ENCODE measurements at places on chromosomes 12 and 14.

GRCh38 chr14:69014829-69015259 is 35.7 kb upstream of the ACTN1 start:
- no peak for DNase-seq

DNA sequence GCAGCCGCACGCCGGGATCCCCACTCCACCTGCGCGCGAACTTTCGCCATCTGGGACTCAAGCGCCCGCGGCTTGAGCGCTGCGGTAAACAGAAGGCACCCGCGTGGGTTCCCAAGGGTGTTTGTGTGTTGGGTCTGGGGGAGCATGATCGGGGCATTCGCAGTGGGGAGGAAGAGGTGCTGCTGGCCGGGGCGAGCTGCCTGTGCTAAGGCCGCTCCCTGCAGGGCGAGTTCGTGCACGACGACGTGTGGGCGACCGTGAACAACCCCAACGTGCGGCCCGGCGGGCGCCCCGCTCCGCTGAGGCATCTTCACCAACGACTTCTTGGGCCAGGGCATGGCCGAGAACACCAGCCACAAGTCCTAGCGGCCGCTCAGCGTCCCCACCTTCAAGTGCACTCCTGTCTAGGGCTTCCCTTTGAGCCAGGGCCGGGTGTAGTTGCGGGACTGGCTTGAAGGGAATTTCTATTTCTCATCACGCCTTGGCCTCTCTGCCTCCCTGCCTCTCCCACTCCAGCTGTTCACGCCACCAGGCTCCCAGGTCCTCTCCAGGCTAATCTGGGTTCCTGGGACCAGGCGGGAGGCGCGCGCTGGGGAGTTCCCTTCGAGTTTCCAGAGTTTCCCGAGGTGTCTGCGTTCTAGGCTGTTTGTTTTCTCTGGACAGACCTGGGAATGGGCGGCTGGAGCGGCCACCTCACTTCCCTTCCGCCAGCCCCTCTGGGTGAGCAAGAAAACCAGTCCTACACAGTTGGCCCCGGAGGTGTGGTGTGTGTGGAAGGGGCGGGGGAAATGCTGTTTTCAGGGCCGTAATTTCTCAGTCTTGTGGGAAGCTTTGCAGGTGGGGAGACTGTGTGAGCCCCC is 417.8 kb upstream of the TMTC1 start:
- DNase-seq: no peak

- DNase-seq: peak; percentile 40
Observed at GRCh38 chr14:70640938-70641547, 673 bp upstream of the TTC9 start.

GRCh38 chr14:83638748-83639504 is 1891.0 kb upstream of the FLRT2 start:
- DNase-seq: no peak

DNA sequence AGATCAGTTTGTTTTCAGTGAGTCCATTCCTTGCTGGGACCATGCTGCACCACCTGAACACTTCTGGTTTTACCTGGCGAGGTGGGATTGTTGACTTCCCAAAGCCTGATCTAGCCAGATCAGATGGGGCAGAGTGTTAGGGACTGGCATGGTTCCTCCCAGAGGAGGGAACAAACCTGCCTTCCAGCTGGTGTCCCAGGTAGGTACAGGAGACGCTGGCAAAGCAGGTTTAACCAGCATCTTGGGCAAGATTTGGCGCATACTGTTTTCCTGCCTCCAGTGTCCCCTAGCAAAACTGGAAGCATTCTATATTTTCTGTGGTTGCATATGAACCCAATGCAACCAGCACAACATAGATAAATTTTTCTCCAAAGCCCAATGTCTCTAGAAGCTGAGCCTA is 14.6 kb upstream of the FOS start:
- DNase-seq: no peak

DNA sequence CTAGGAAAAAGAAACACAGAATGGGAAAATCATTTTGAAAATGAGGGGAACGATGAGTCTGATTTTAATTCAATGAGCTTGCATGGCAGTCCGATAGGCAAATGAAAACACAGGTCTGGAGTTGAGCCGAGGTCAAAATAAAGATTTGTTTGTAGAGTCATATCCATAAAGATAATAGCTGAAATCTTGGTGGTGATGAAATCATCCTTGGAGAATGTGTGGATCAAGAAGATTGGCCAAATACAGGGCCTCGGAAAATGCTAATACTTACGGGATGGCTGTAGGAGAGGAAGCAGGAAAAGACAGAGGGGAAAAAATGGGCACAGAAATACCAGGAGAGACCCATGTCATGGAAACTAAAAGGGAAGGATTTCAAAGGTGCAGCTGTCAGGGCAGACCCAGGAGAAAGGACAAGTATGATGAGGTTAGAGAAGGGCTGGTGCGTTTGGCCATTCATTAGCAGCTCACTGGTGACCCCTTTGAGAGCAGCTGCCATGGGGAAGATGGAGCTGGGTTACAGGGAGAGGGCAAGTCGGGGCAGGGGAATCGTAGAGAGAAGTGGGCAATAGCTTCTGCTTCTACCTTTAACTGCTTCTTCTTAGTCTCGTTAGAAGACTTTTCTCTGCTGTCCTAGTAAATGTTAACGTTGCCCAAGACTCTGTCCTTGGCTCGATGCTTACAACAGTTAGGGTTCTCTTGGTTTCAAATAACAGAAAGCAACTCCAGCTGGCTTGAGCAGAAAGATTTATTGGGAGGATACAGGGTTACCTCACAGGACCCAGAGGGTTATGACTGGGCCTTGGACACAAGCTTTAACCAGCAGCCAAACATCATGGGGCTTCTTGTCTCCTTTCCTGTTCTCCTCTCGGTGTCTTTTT is 161.8 kb downstream of the EFCAB11 start:
- DNase-seq: no peak

All from cerebellar cortex (tissue), 1 donor.